SJCRH30 (cell line): ENCODE measurements at places on chromosomes 6 and 20. TPM values are rescaled to one million over a fixed set of nuclear protein-coding genes. Genes with fewer than 3 reads are reported as not detected.

Gene COL12A1
- total RNA-seq = 60.8 and 62.1 TPM in 2 replicates

DNA sequence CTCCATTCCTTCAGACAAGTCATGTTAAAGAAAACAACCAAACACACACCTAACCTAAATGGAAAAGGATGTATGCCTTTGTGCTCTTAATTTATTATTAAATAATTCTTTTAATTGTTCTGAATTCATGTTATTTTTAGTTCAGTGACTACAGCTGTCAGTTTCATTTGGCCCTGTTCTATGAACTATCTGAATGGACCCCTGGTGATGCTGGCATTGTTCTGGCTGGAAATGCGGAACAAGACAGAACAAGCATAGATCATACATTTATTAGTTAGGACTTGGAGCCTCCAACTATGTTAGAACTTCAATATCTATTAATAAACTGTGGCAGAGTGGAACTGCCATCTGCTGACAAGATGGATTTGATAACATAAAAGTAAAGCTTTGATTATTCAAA, 5.7 kb downstream of the MAP3K7 start:
- no peak overlapping the region for H3K4me3 ChIP-seq
- no peaks in the 10 kb centered on the region; the same call in 1 of the 2 replicates for H3K36me3 ChIP-seq
- H3K27ac ChIP-seq = no peak overlapping the region
- no peaks in the 10 kb centered on the region for H3K4me1 ChIP-seq

Gene NKAIN4
- total RNA-seq = 15.5 and 16.4 TPM in 2 replicates

Gene NMBR
- total RNA-seq = 0.16 TPM in 1 of 2 replicates, not detected in the other

- DNase-seq = no peak
- H3K4me1 ChIP-seq = no peaks in the 10 kb centered on the region
- H3K27me3 ChIP-seq = no peaks in the 10 kb centered on the region
- H3K36me3 ChIP-seq = peaks cover 3% of the 10 kb centered on the region; the same call in 1 of the 2 replicates
Measured at GRCh38 chr6:4920914-4921410, 82.9 kb downstream of the RPP40 start.

DNA sequence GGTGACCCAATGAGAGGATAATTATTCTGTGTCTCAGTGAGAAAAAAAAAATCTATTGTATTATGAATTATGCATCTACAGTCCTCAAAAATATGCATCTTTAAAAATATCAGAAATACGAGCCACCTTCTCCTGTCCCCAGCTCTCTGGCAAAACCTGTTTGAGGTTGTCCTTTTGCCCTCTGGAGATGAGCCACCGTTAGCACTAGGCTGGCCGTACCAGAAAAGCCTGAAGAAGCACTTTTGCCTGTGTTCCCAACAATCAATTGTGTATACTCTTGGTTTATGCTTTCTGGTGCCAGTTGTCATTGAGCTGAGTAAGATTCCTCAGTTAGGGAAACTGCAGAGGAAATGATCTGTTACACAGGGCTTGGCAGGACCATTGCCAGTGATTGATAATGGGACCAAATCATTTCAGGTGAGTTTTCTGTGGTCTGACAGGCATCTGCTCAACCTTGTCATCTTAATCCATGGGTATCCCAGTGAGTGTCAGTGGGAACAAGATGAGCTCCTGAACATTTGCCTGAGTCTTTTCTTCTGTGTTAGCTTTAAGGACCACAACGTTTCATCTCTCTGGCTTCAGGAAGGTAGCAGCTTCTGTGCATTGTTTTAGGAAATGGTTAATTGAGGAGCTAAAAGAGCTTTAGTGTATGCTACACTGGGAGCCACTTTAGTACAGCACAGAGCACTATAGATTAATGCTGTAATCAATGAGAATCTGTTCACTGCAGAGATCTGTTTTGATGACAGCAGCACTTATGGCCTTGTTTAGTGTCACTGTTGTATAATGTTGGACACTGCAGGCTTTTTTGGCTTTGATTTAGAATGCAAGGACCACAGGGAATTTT, 330.1 kb downstream of the RIMS1 start:
- no peak overlapping the region for H3K4me3 ChIP-seq
- H3K4me1 ChIP-seq = no peaks in the 10 kb centered on the region
- DNase-seq = no peak
- no peaks in the 10 kb centered on the region for H3K27me3 ChIP-seq

Gene COL20A1
- 0.18 TPM in 1 of 2 replicates, not detected in the other for total RNA-seq

- no peaks in the 10 kb centered on the region for H3K4me1 ChIP-seq
- DNase-seq = no peak
- no peaks in the 10 kb centered on the region for H3K36me3 ChIP-seq
Measured at GRCh38 chr6:146364816-146365594, 178.6 kb upstream of the RAB32 start.

- no peak overlapping the region for H3K27ac ChIP-seq
- DNase-seq = no peak
- H3K27me3 ChIP-seq = no peaks in the 10 kb centered on the region
- H3K4me1 ChIP-seq = no peaks in the 10 kb centered on the region
- H3K4me3 ChIP-seq = no peak overlapping the region
Measured at GRCh38 chr6:145372671-145373151, 362.6 kb downstream of the EPM2A start.

Gene GNAS-AS1
- not detected in 2 replicates for total RNA-seq

Gene SDCBP2
- 0.71 TPM in 2 replicates for total RNA-seq

Gene CFAP206
- total RNA-seq = 0.23 and 0.45 TPM in 2 replicates

- DNase-seq = peak; percentile 33
- no peak overlapping the region for H3K4me3 ChIP-seq
- peaks cover 6% of the 10 kb centered on the region for H3K4me1 ChIP-seq
- no peaks in the 10 kb centered on the region for H3K27me3 ChIP-seq
- no peaks in the 10 kb centered on the region for H3K36me3 ChIP-seq
Measured at GRCh38 chr6:57303931-57304681, 13.3 kb upstream of the PRIM2 start.

- no peaks in the 10 kb centered on the region for H3K27me3 ChIP-seq
- H3K36me3 ChIP-seq = peaks cover 6% of the 10 kb centered on the region
- no peak overlapping the region for H3K4me3 ChIP-seq
- H3K27ac ChIP-seq = peak overlapping the region; percentile 79
- peaks cover 25% of the 10 kb centered on the region for H3K4me1 ChIP-seq
Measured at GRCh38 chr6:34644716-34645115, 51.9 kb downstream of the ILRUN start.

GRCh38 chr6:157571269-157571668, 190.3 kb downstream of the ZDHHC14 start:
- H3K27ac ChIP-seq = no peak overlapping the region
- no peak for DNase-seq
- H3K4me3 ChIP-seq = no peak overlapping the region
- H3K27me3 ChIP-seq = no peaks in the 10 kb centered on the region

- peak overlapping the region; percentile 46 for H3K4me3 ChIP-seq
- H3K36me3 ChIP-seq = no peaks in the 10 kb centered on the region
- peak; percentile 23 for DNase-seq
- H3K27me3 ChIP-seq = no peaks in the 10 kb centered on the region
Measured at GRCh38 chr6:27296106-27296783, 15.8 kb downstream of the POM121L2 start.

Gene MMS22L
- total RNA-seq = 48.8 and 58.3 TPM in 2 replicates

GRCh38 chr20:50146732-50147662, 6.5 kb downstream of the PEDS1 start:
- peaks cover 48% of the 10 kb centered on the region for H3K36me3 ChIP-seq
- no peak overlapping the region for H3K4me3 ChIP-seq
- peak; percentile 57 for DNase-seq
- H3K27ac ChIP-seq = peak overlapping the region; percentile 17; the same call in 1 of the 2 replicates
- H3K27me3 ChIP-seq = no peaks in the 10 kb centered on the region

Gene BMP2
- not detected in 2 replicates for total RNA-seq

GRCh38 chr6:5058254-5058653, 26.9 kb upstream of the PPP1R3G start:
- no peaks in the 10 kb centered on the region for H3K27me3 ChIP-seq
- H3K4me1 ChIP-seq = no peaks in the 10 kb centered on the region
- H3K27ac ChIP-seq = no peak overlapping the region
- H3K36me3 ChIP-seq = no peaks in the 10 kb centered on the region
- peak; percentile 38 for DNase-seq

Gene PAX1
- not detected in 2 replicates for total RNA-seq

- H3K4me1 ChIP-seq = no peaks in the 10 kb centered on the region
- H3K4me3 ChIP-seq = no peak overlapping the region
- H3K27ac ChIP-seq = no peak overlapping the region
- no peaks in the 10 kb centered on the region for H3K36me3 ChIP-seq
Measured at GRCh38 chr6:11931296-11932035, 80.6 kb upstream of the HIVEP1 start.

DNA sequence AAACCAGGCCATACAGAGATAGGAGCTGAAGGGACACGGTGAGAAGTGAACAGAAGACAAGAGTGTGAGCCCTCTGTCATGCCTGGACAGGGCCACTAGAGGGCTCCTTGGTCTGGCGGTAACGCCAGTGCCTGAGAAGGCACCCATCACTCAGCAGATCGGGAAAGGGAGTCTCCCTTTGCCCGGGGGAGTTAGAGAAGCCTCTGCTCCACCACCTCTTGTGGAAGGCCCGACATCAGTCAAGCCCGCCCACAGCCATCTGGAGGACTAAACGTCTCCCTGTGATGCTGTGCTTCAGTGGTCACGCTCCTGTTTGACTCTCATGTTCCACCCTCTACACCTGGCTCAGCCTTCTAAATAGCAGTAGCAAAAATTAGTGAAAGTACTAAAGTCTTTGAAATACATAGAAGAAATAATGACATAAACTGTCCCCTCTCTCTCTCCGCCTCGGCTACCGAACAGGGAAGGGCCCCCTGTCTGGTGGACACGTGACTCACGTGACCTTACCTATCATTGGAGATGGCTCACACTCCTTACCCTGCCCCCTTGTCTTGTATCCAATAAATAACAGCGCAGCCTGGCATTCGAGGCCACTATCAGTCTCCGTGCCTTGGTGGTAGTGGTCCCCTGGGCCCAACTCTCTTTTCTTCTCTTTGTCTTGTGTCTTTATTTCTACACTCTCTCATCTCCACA, 66.7 kb downstream of the RPP21 start:
- H3K4me3 ChIP-seq = no peak overlapping the region
- H3K4me1 ChIP-seq = no peaks in the 10 kb centered on the region
- no peak overlapping the region for H3K27ac ChIP-seq
- no peaks in the 10 kb centered on the region for H3K27me3 ChIP-seq

- H3K4me3 ChIP-seq = no peak overlapping the region
- DNase-seq = no peak
- H3K27me3 ChIP-seq = no peaks in the 10 kb centered on the region
- no peaks in the 10 kb centered on the region for H3K36me3 ChIP-seq
- no peak overlapping the region for H3K27ac ChIP-seq
- H3K4me1 ChIP-seq = peaks cover 29% of the 10 kb centered on the region
Measured at GRCh38 chr6:167137081-167137480, 14.2 kb downstream of the CCR6 start.

Gene SYNDIG1
- total RNA-seq = 0.05 TPM in 1 of 2 replicates, not detected in the other

Gene PRICKLE4
- 0.28 TPM in 1 of 2 replicates, not detected in the other for total RNA-seq
